ENCODE measurements at places on chromosomes 3 and 15. TPM values are rescaled to one million over a fixed set of nuclear protein-coding genes. Genes with fewer than 3 reads are reported as not detected.

DNA sequence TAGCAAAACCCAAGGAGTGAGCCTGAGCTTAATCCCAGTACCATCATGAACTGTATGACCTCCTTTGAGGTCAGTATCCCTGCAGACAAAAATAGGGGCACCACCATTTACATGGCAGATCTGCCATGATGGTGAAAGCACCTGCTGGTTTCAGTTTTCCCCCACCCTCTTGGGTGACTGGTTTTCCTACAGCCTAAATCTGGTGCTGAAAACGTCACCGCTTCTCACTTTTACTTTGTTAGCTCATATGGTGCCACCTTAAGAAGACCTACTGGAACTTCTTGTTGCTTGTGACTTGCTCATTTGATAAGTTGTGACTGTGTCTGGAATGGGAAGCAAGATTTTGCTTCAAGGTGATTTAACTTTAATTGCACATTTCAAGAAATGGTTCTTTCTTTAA is 5.1 kb downstream of the PPP1R2 start:
- peak overlapping the region; percentile 51 for H3K27ac ChIP-seq
- peak overlapping the region; percentile 40 for H3K4me3 ChIP-seq
- no peaks in the 10 kb centered on the region for H3K36me3 ChIP-seq
- DNase-seq, result peak; percentile 60

CPN2 gene
- polyA plus RNA-seq, result not detected

- no peaks in the 10 kb centered on the region for H3K36me3 ChIP-seq
- H3K4me3 ChIP-seq, result no peak overlapping the region
- peaks cover 5% of the 10 kb centered on the region for H3K27me3 ChIP-seq
- no peak for DNase-seq
- H3K4me1 ChIP-seq, result no peaks in the 10 kb centered on the region
These were observed 303.0 kb downstream of the CGGBP1 start for GRCh38 chr3:87755852-87756251.

ATP2B2 gene
- not detected for polyA plus RNA-seq

GRCh38 chr15:66941108-66941711 is 124.2 kb upstream of the SMAD3 start:
- no peak overlapping the region for H3K4me3 ChIP-seq
- no peak overlapping the region for H3K27ac ChIP-seq
- H3K4me1 ChIP-seq, result peaks cover 2% of the 10 kb centered on the region
- H3K36me3 ChIP-seq, result no peaks in the 10 kb centered on the region
- DNase-seq, result no peak

DNA sequence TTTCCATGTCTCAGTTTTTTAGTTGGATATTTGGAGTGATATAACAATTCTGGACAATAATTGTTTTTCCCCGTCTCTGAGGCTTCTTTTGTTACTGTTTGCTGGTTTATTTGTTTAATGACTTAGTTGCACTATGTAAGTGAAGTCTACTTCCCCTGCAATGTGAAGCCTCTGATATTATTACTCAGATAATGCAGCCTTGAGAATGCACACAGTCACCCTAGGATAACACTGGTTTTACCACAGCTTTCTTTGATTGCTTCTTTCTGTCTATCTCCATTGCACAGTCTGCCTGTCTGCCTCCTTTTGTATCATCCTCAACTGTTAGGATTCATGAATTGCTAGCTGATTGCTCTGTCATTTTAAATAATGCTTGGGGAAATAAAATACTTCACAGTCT is 208.7 kb upstream of the ROBO1 start:
- H3K4me3 ChIP-seq, result no peak overlapping the region
- no peak for DNase-seq
- H3K4me1 ChIP-seq, result no peaks in the 10 kb centered on the region

- H3K4me3 ChIP-seq, result no peak overlapping the region
- no peaks in the 10 kb centered on the region for H3K4me1 ChIP-seq
- no peak overlapping the region for H3K27ac ChIP-seq
- H3K27me3 ChIP-seq, result peaks cover 11% of the 10 kb centered on the region
- no peak for DNase-seq
These were observed 350.4 kb downstream of the CLSTN2 start for GRCh38 chr3:140285380-140285779.

DNA sequence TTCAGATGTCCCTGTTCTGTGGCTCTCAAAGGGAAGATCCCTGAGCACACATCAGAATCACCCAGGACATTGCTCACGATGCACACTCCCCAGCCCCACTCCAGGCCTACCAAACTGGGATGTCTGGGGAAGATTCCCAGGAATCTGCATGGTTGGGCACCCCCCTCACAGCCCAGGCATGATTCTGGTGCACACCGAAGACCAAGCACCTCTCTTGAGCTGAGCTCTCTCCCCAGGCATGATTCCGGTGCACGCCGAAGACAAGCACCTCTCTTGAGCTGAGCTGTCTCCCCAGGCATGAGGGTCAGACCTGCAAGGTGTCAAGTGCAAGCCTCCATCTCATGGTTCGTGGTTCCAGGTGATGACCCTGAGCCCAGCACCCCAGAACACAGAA is 112.2 kb upstream of the MEF2A start:
- H3K27me3 ChIP-seq, result no peaks in the 10 kb centered on the region
- H3K27ac ChIP-seq, result no peak overlapping the region
- peaks cover 10% of the 10 kb centered on the region for H3K36me3 ChIP-seq

- DNase-seq, result no peak
- H3K27ac ChIP-seq, result no peak overlapping the region
- peaks cover 17% of the 10 kb centered on the region for H3K27me3 ChIP-seq
These were observed 157.8 kb upstream of the ROPN1 start for GRCh38 chr3:124149771-124150170.

DNA sequence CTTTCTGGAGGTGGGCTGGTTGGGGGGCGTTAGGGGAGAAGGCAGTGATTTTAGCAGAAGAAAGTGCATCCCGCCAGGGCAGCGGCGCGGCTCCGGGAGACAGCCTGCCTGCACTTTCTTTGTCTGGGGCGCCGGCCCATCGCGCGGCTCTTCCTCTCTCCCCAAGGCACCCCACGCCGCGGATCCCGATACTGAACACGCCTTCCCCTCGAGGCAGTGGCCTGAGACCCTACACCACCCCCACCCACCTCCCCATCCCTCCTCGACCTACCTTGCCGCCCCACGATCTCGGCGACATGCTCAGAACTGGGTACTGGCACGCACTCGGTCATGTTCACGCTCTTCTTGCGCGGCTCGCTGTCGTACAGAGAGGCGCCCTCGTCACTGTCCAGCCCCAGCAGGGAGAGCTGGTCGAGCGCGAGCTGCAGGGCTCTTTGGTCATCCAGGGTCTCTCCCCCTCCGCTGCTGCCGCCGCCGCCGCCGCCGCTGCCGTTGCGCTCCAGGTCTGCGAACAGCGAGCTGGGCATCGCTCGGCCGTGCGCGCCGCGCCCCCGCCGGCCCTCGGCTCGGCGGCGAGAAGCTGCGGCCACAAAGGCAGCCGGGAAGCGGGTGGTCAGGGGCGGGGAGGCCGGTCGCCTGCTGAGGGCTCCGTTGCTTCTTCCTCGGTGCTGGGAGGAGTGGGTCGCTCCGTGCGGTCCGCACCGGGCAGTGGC is 483 bp downstream of the MEX3B start:
- no peak overlapping the region for H3K27ac ChIP-seq
- H3K4me1 ChIP-seq, result peaks cover 16% of the 10 kb centered on the region
- DNase-seq, result peak; percentile 26
- H3K27me3 ChIP-seq, result peaks cover 30% of the 10 kb centered on the region

GRCh38 chr3:139689122-139689521 is 11.3 kb upstream of the NMNAT3 start:
- no peak overlapping the region for H3K27ac ChIP-seq
- no peak for DNase-seq
- no peak overlapping the region for H3K4me3 ChIP-seq
- no peaks in the 10 kb centered on the region for H3K4me1 ChIP-seq
- peaks cover 30% of the 10 kb centered on the region for H3K27me3 ChIP-seq
- no peaks in the 10 kb centered on the region for H3K36me3 ChIP-seq

DNA sequence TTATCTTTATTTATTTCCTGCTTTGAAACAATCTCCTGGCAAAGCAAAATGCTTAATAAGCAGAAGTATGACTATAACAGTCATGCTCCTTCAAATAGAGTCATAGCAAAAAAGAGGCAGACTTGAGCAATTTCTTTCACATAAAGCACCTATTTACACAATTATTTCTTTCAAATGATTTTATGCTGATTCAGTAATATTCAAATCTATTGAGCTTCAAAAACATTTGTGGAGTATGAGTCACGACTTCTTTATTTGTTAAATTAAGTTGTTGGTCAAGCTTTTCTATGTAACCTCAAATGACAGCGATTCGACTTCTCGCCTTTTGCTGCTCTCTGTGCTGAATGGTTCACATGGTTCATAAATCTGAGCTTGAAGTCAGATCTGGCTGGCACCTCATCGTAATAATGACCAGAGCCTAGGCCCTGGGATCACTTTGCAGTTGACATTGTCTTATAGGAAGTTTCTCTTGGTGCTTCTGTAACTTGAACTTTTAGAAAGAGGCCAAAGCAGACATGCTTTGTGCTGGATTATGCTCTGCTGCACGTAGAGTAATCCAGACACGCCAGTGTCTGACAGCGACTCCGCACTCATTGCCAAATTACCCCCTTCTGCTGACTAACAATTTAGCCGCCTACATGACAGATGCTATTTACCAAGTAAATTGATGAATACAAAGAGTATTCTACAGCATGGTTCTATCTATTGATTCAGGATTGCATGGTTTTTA is 139.0 kb downstream of the MCTP2 start:
- no peak overlapping the region for H3K4me3 ChIP-seq
- H3K36me3 ChIP-seq, result peaks cover 14% of the 10 kb centered on the region

CFAP92 gene
- polyA plus RNA-seq, result not detected

TMEM45A gene
- not detected for polyA plus RNA-seq

GRCh38 chr15:58324533-58324932 is 107.3 kb upstream of the LIPC start:
- H3K27me3 ChIP-seq, result no peaks in the 10 kb centered on the region
- H3K36me3 ChIP-seq, result no peaks in the 10 kb centered on the region
- no peaks in the 10 kb centered on the region for H3K4me1 ChIP-seq
- no peak overlapping the region for H3K4me3 ChIP-seq
- DNase-seq, result no peak
- H3K27ac ChIP-seq, result no peak overlapping the region

DNA sequence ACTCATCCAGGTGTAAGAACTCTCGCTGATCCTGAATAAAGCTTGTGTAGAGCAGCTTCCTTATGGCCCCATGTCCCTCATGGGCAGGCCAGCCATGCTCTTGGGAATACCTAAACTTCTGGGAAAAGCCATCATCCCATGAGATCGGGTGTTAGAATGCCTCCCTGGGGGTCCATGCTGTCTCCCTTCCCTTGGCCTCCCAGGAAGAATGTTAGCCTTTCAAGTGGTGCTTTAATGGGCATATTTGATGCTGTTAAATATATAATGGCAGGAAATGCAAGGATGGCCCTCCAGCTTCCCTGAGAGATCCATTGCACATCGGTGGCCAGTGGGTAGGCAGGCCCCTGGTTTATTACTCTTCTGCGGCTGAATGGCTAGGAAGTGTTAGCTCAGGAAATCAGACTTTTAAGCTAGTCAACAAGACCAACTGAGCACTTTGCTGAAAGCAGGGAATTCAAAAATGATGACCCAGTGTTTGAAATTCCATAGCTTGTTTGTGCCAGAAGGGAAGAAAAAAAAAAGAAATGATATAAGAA is 60.5 kb upstream of the LRTM1 start:
- no peak overlapping the region for H3K27ac ChIP-seq
- no peak for DNase-seq
- no peaks in the 10 kb centered on the region for H3K27me3 ChIP-seq
- no peaks in the 10 kb centered on the region for H3K4me1 ChIP-seq

DNA sequence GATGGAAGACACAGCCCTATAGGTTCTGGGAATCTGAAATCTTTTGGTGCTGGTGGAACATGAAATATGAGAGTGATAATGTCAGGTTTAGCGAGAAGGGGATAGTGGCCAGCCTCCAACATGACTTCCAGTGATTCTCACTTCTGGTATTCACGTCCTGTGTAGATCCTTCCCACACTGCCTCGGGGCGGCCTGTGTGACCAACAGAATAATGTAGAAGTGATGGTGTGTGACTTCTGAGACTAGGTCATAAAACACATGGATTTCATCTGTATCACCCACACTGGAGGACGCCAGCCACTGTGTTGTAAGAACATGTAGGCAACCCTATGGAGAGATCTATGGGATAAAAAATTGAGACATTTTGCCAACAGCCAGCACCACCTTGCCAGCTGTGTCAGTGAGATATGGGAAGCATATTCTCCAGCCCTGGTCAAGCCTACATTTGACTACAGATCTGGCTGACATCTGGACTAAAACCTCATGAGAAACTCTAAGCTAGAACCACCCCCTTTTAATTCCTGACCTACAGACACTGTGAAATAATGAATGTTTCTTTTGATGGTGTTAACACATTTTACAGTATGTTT is 25.5 kb upstream of the NUDT16 start:
- H3K4me1 ChIP-seq, result peaks cover 18% of the 10 kb centered on the region
- H3K4me3 ChIP-seq, result no peak overlapping the region
- no peaks in the 10 kb centered on the region for H3K27me3 ChIP-seq

SLC12A1 gene
- polyA plus RNA-seq, result not detected

ST8SIA2 gene
- polyA plus RNA-seq, result not detected

GRCh38 chr15:51380999-51381806 is 39.7 kb downstream of the GLDN start:
- H3K4me1 ChIP-seq, result peaks cover 6% of the 10 kb centered on the region
- no peaks in the 10 kb centered on the region for H3K36me3 ChIP-seq
- no peak overlapping the region for H3K4me3 ChIP-seq
- H3K27me3 ChIP-seq, result peaks cover 32% of the 10 kb centered on the region

- H3K4me3 ChIP-seq, result no peak overlapping the region
- no peaks in the 10 kb centered on the region for H3K27me3 ChIP-seq
- H3K27ac ChIP-seq, result no peak overlapping the region
- H3K36me3 ChIP-seq, result no peaks in the 10 kb centered on the region
These were observed 32.0 kb downstream of the PLOD2 start for GRCh38 chr3:146128939-146129338.

CYP8B1 gene
- not detected for polyA plus RNA-seq

DNA sequence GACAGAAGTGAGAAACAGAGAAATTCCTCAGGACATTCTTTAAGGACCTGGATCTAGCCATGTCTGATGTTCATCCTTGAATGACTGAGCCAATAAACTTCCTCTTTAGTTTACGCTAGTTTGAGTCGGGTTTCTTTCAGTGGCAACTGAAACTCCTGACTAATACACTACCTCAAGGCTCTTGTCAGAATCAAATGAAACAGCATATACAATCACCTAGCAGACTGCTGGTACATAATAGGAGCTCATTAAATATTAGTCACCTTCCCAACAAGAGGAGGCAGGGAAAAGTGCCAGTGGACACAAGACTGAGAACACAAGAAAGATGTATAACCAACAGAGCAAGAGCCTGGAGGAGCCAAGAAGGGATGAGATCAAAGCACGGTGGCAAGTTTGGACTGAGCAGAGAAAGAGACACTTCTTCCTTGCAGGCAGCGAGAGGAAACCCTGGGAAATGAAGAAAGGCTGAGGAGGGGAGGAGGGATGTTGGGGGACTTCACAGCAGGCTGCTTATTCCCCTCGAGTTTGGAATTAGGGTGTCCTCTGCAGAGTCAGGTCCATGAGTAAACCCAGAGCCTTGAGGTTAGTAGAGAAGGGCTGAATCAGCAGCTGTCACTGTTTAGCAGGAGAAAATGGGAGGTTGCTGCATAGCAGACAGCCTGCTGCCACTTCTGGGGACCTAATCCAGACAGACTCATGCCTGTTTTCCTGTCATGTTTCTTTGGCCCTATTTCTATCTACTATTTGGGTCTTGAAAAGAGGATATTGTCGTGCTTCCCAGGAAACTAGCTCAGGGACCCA is 73.3 kb downstream of the MRPL46 start:
- peaks cover 5% of the 10 kb centered on the region for H3K4me1 ChIP-seq
- H3K4me3 ChIP-seq, result no peak overlapping the region
- H3K27me3 ChIP-seq, result peaks cover 4% of the 10 kb centered on the region
- DNase-seq, result no peak
- H3K27ac ChIP-seq, result no peak overlapping the region

GRCh38 chr3:18099611-18100010 is 325.5 kb downstream of the SATB1 start:
- H3K4me1 ChIP-seq, result no peaks in the 10 kb centered on the region
- peaks cover 4% of the 10 kb centered on the region for H3K27me3 ChIP-seq
- DNase-seq, result no peak
- H3K27ac ChIP-seq, result no peak overlapping the region
- no peak overlapping the region for H3K4me3 ChIP-seq

Measured in naive B cell (primary cell).